ENCODE measurements at places on chromosomes 3 and 15.

DNA sequence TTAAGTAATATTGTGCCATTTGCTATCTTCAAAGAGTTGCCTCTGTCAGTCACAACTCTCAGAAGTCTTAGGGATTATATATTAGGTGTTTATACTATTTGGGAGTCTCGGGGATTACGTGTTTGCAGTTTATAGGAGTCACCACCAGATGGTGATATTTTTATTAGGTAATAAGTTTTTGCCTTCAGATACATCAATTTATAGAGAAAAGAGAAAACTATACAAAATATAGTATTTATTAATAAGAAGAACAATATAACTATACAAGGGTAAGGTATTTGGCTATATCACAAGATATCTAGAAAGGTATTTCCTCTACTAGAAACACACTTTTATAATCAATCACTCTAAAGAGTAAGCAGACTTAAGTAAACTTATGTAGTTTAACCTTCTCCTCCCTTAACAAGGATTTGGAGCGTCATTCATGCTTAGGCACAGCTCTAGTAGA lies 10.7 kb upstream of the DHX36 start:
- peak; percentile 4 for DNase-seq

DNA sequence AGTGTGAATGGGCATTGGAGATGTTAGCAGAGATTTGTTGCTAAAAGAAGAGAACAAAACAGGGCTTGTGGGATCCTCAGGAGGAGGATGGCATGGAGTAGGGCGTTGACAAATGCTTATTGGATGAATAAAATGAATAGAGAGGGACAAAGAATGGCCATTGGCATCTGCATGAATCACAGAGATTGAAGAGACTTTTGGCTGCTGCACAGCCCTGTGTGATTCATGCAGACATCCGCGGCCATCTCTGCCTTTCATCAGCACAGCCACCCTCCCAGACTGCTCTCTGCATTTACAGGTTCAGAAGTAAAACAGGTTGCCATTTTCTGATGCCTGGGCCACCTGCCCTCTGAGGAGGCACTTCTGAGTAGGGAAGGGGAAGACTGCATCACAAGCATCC lies 397.9 kb downstream of the EPHB1 start:
- no peak for DNase-seq

DNA sequence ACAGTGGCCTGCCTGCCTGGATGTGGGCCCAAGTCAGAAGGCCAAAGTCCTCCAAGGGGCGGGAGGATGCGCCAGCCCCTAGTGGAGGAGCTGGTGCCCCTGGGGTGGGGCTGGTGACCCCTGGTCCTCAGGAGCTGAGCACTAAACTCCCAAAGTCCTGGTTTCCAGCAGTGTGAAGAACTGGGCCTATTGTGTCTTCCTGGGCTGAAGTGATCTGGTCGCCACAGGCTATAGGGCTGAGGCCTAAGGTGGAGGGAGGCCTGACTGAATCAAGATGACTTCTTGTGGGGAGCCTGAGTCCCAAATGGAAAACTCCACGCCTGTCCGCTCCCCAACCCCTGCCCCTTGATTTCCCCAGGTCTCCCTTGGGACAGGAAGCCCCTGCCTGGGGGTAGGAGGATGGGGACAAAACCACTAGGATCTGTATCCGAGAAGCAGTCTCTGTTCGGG lies 753 bp upstream of the FES start:
- DNase-seq, result no peak

GRCh38 chr3:158847452-158847821 lies 45.6 kb downstream of the MFSD1 start:
- DNase-seq, result no peak

DNA sequence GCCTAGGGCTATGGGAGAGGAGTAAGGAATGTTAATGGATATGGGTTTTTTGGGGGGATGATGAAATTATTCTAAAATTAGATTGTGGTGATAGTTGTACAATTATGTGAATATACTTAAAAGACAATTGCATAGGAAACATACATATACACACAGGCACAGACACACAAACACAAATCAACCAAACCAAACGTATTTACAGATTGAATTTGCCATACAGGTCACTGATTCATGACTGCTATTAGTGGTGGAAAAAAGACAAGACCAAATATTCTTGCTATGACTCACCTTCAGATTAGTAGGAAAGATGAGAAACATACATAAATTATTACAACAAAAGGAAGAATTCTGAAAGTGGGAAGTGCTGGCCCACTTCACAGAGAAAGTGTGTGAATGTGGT lies 85.3 kb downstream of the C3orf38 start:
- DNase-seq, result no peak

GRCh38 chr15:66780172-66780972 lies 78.3 kb downstream of the SMAD6 start:
- DNase-seq, result peak; percentile 60

DNA sequence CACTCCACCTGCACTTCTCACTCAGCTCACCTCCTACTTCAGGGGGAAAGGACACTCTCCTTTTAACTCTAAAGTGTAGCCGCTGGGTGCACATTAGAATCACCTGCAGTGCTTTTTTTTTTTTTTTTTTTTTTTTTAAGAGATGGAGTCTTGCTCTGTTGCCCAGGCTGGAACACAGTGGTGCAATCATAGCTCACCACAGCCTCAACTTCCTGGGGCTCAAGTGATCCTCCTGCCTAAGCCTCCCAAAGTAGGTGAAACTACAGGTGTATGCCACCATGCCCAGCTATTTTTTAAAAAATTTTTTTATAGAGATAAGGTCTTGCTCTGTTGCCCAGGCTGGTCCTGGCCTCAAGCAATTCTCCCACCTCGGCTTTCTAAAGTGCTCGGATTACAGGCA lies 20.8 kb downstream of the GRAMD2A start:
- no peak for DNase-seq

DNA sequence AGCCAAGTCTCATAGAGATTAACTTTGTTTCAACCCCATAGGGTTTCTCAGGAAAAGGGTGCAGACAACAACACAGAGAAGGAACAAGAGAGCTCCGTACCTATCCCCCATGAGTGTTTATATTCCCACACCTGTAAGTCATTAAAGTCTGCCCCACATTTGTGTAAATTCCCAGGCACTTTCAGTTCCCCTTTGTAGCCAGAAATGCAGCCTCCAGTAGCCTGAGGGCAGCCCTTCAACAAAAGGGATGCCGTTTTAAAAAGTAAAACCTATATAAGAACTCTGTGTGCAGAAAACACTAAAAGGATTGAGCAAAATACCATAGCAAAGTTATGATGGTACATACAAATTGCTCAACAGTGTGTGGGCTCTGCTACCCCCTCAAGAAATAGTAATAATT lies 59.7 kb upstream of the TMEM108 start:
- no peak for DNase-seq

GRCh38 chr3:28286595-28286994 lies 45.2 kb downstream of the CMC1 start:
- peak; percentile 56 for DNase-seq

- DNase-seq, result no peak
Observed at GRCh38 chr3:30492322-30493192, 113.8 kb upstream of the TGFBR2 start.

DNA sequence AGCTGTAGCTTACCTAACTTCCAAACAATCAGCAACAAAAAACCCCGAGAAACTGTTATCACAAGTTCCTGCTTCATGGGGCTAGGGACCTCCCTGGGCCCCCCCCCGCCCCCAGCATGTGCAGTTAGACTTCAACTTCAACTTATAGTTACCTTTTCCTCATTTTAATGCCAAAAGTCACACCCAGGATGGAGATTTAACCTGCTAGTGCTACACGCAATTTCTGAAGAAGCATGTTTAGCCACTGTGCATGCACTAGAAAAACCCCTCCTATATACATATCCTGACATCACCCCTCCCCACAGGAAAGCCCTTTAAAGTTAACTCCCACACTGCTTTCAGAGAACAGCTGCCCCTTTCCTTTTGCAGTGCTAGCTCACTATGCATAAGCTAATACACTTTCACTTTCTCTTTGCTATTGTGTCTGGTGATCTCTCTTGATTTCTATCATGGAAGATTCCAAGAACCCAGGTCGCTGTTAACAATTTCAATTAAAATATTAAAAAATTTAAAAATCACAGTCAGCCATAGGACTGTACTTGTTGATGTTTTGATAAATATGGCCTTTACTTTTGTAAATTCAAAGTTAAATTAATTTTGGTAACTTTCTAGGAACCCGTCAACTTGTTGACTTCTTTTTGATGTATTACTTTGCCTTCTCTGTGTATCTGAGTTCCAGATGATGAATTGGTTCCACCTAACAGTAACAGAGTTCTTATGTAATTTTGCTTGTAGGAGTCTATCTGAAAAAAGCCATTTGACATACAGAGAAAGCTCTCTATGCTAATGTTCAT lies 75.2 kb upstream of the ACAD9 start:
- DNase-seq, result no peak

DNA sequence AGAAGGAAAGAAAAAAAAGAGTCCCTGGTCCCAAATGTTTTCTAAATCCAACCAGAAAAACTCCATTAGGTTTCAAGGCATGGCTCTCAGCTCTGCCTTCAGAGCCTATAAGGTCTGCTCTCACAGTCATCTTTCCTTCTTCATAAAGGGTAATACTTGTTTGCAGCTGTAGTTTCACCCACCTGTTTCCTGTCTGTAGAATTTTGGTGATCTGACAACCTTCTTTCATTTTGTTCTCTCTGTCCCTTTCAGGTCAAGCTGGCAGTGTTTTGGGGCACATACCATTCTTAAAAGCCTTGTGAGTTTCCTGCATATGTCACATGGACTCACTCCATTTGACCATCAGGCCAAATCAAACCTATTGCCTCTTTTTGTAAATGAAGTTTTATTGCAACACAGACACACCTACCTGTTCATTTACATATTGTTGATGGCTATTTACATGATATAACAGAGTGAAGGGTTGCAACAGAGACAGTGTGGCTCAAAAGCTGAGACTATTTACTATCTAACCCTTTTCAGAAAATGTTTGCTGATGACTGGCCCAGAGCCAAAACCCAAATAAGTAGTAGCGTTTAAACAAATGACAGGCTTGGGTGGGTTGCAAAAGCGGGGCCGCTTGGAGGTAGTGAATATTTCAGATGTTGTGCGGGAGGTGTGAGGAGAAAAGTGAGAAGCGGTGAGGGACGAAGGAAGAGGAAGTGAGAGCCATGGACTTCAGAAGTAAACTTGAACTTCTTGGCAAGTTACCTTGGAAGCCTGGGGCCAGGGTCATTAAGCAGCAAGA lies 292.7 kb upstream of the PROK2 start:
- no peak for DNase-seq

GRCh38 chr15:88454236-88454635 lies 13.0 kb downstream of the MRPL46 start:
- DNase-seq, result no peak

DNA sequence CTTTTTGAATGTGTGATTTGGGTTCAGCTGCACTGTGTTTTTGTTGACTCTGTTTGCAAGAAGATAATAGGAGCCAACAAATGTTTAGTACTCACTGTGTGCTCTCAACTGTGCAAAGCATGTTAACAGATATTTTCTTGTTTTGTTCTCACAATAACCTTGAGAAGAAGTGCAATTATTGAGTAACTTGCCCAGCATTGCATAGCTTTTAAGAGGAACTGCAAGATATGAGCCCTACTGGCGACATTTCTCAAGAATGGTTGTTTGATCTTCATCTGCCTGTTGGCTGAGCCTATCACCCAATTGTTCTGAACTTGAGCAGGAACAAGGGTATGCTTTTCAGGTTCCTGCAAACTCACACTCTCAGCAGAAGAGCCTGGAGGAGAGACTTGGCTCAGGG lies 43.4 kb upstream of the AGBL1 start:
- no peak for DNase-seq

GRCh38 chr15:22240403-22240802 lies 160.1 kb downstream of the OR4M2 start:
- DNase-seq, result no peak

- DNase-seq, result no peak
Observed at GRCh38 chr3:176697284-176697889, 499.9 kb downstream of the TBL1XR1 start.

DNA sequence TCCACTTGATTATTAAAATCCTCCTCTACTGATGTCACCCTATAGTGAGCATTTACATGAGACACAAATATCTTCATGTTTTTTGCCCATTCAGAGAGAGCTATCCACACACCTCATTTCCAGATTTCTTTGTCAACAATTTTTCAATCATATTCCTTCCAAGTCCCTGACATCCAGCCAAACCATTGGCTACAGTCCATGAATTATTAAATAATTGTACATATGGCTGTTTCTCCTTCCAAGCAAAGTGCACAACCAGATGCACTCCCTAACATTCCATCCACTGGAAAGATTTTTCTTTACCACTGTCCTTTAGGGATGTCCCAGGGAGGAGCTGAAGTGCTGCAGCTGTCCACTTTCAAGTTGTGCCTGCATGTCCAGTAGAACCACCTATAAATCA lies 328.0 kb upstream of the MDFIC2 start:
- no peak for DNase-seq

- DNase-seq, result no peak
Observed at GRCh38 chr15:48992096-48992495, 28.4 kb upstream of the SHC4 start.

DNA sequence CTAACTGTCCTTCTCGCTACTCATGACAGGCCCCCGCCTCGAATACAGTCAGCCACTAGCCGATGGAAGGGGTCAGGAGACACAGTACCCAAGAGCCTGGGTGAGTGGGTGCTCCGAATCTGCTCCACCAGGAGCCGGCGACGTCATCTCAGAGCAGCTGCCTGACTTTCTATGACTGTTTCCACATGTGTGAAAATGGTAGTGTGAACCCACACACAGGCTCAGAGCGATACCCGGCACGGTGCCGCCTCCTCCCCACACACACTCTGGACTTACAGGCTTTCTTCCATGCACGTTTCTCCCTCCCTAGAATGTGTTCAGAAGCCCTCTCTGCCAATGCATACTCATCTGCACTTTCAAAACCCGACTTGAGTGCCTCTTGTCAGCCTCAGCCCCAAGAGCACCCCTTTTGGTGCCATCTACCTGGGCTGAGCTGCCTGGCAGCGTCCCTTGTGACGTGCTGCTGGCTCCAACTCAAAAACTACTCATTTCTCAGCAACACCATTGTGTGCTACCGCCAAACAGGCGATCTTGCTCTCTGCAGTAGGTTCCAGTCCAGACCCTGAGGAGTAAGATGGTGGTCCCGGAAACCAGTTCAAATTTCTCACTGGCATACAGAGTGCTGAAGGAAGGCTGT lies 29.7 kb downstream of the VGLL4 start:
- DNase-seq, result no peak

DNA sequence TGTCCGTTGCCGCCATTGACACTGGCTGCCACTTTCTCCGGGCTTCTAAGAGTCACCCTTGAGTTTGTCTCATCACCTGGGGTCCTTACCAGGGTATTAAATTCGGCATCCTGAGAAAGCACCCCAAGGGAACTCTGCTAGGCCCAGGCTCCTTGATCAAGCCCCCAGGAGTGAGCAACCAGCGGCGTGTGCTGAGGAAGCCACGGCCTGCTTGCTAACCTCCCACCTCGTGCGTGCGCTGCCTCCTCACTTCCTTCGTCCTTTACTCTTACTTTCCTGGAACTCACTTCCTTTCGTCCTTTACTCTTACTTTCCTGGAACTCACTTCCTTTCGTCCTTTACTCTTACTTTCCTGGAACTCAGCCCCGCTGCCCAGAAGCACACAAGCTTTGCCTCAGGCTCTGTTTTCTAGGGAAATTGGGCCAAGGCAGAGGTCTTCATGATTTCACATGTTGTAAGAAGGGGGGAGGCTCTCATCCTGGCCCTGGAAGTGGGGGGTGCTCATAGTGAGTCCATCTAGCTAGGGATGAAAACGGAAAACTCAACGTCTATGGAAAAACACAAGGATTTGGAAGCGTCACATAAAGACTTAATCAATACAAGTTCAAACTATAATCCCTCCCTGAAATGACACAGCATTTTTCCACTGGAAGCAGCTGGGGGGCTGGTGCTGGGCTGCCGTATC lies 36.7 kb upstream of the BDH1 start:
- no peak for DNase-seq

- DNase-seq, result no peak
Observed at GRCh38 chr15:90396321-90396720, 8.3 kb downstream of the IQGAP1 start.
